ENCODE measurements at places on chromosomes 4 and X.
A peak's percentile ranks its signal among the peaks of the same experiment; 100 is the strongest.

DNA sequence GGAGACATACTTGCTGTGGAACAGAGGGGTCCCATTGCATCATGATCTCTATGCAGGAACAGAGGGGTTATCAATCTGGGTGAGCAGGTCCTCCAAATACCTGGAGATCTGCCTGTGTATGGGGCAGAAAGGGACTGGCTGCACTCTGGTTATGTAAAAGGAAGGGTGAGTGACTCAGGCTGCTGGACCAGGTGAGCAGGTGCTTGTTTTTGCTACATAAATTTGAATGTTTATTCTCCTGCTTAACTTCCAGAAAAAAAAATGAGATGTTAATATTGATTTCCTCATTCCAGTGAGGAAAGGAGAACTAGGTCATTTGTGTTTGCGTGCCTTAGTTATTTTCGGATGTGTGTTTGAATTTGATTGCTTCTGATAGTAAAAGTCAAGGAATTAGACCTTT, 225.8 kb upstream of the TRAM1L1 start:
- no peak overlapping the region for H3K27ac ChIP-seq
- no peaks in the 10 kb centered on the region for H3K36me3 ChIP-seq
- no peak overlapping the region for H3K4me3 ChIP-seq
- no peak for DNase-seq
- H3K4me1 ChIP-seq: no peaks in the 10 kb centered on the region

DNA sequence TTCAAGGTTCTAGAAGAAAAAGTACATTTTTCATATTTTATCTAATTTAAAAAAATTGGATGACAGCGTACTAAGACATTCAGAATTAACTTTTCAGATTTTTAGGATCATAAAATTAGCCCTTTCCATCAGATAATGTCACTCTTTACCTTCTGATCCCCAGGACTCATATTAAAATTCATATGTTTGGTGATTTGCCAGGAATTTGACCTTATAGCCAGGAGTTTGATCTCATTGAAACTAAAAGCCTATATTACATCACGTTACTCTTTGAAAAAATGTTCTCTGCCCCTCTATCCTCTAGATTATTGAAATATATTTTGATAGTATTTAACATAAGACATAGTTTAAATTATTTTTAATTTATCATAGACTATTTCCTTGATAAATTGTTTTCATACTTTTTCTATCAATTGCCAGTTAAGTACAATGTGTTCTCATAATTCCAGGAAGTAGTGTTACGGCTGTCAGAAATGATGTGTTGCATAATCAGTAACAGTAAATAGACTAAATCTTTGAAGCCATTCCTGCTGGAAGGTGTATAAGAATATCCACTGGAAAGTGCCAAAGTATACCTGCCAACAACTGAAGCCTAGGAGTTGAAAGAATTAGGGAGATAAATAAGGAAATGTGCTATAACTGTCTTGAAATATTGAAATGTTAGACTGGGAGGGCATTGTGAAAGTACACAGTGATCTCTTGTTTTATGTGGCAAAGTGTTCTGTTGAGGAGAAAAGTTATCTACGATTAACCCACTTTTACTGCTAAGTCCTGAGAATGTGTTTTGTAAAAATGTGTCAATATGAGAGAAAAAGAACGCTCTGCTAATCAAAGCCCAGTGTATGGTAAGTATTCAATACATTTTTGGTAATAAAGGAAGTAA, 32.9 kb upstream of the PDGFC start:
- no peak for DNase-seq
- H3K36me3 ChIP-seq: no peaks in the 10 kb centered on the region
- no peak overlapping the region for H3K4me3 ChIP-seq
- H3K27me3 ChIP-seq: no peaks in the 10 kb centered on the region
- H3K27ac ChIP-seq: no peak overlapping the region

GRCh38 chr4:105139646-105140045, 7.0 kb upstream of the TET2 start:
- H3K4me1 ChIP-seq: no peaks in the 10 kb centered on the region
- H3K36me3 ChIP-seq: no peaks in the 10 kb centered on the region
- no peak overlapping the region for H3K27ac ChIP-seq
- no peak for DNase-seq
- H3K4me3 ChIP-seq: no peak overlapping the region
- no peaks in the 10 kb centered on the region for H3K27me3 ChIP-seq

GRCh38 chr4:168917138-168917779, 92.8 kb downstream of the CBR4 start:
- H3K27ac ChIP-seq: no peak overlapping the region
- no peaks in the 10 kb centered on the region for H3K27me3 ChIP-seq
- no peak for DNase-seq

- peaks cover 37% of the 10 kb centered on the region for H3K27me3 ChIP-seq
- no peaks in the 10 kb centered on the region for H3K4me1 ChIP-seq
- H3K27ac ChIP-seq: no peak overlapping the region
- no peak for DNase-seq
- no peak overlapping the region for H3K4me3 ChIP-seq
- no peaks in the 10 kb centered on the region for H3K36me3 ChIP-seq
These were observed 59.0 kb upstream of the RAPGEF2 start for GRCh38 chr4:159043861-159044260.

GRCh38 chrX:151488677-151489076, 74.8 kb upstream of the PASD1 start:
- DNase-seq: no peak
- H3K27me3 ChIP-seq: peaks cover 5% of the 10 kb centered on the region
- no peak overlapping the region for H3K27ac ChIP-seq
- no peaks in the 10 kb centered on the region for H3K36me3 ChIP-seq

- H3K36me3 ChIP-seq: peaks cover 8% of the 10 kb centered on the region
- DNase-seq: no peak
- H3K27me3 ChIP-seq: peaks cover 69% of the 10 kb centered on the region
- peaks cover 12% of the 10 kb centered on the region for H3K4me1 ChIP-seq
- H3K4me3 ChIP-seq: no peak overlapping the region
These were observed 2.0 kb upstream of the FGF2 start for GRCh38 chr4:122824616-122825015.

- no peaks in the 10 kb centered on the region for H3K27me3 ChIP-seq
- H3K36me3 ChIP-seq: no peaks in the 10 kb centered on the region
- no peaks in the 10 kb centered on the region for H3K4me1 ChIP-seq
- H3K27ac ChIP-seq: peak overlapping the region; percentile 59
- no peak for DNase-seq
- no peak overlapping the region for H3K4me3 ChIP-seq
These were observed 108.4 kb upstream of the ZCCHC13 start for GRCh38 chrX:74195605-74196004.

- no peak overlapping the region for H3K27ac ChIP-seq
- no peaks in the 10 kb centered on the region for H3K4me1 ChIP-seq
- no peak for DNase-seq
These were observed 5.4 kb downstream of the HTRA3 start for GRCh38 chr4:8274765-8275547.

DNA sequence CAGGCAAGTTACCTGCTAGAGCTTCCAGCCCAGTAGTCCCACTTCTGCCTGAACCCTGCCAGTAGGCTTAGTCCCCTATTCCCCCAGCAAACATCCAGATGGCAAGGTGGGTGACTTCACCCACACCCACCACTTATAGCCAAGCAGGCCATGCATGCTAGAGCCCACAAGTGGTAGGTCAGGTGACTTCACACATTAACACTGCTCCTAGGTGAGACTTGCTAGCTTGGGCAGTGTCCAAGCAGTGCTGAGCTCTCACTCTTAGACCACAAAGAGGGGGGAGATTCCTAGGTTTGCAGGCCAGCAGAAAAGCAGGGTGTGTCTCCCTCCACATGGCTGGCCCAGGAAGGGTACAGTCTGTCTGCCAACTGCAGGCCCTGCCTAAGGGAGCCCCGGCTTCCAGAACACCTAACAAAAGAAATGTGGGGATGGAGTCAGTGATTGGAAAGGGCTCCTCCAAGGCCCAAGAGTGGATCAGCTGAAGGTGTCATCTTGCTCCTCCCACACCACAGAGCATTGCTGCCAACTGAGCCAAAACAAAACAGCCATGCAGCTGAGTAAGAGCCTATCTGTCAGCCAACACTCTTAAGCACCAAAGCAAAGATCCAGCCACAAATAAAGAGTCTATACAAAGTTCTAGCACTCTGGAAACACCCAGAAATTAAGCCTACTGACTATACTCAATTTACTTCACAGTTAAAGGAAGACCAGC, 158.1 kb upstream of the USP38 start:
- peaks cover 8% of the 10 kb centered on the region for H3K36me3 ChIP-seq
- H3K27ac ChIP-seq: no peak overlapping the region
- peaks cover 16% of the 10 kb centered on the region for H3K27me3 ChIP-seq
- no peaks in the 10 kb centered on the region for H3K4me1 ChIP-seq

- no peak overlapping the region for H3K27ac ChIP-seq
- no peak for DNase-seq
- no peaks in the 10 kb centered on the region for H3K36me3 ChIP-seq
- H3K4me3 ChIP-seq: no peak overlapping the region
- no peaks in the 10 kb centered on the region for H3K27me3 ChIP-seq
- no peaks in the 10 kb centered on the region for H3K4me1 ChIP-seq
These were observed 93.2 kb downstream of the IL1RAPL2 start for GRCh38 chrX:104659005-104659744.

- DNase-seq: no peak
- no peaks in the 10 kb centered on the region for H3K36me3 ChIP-seq
- no peaks in the 10 kb centered on the region for H3K4me1 ChIP-seq
- no peak overlapping the region for H3K4me3 ChIP-seq
These were observed 34.4 kb downstream of the GLRA3 start for GRCh38 chr4:174794543-174795094.

DNA sequence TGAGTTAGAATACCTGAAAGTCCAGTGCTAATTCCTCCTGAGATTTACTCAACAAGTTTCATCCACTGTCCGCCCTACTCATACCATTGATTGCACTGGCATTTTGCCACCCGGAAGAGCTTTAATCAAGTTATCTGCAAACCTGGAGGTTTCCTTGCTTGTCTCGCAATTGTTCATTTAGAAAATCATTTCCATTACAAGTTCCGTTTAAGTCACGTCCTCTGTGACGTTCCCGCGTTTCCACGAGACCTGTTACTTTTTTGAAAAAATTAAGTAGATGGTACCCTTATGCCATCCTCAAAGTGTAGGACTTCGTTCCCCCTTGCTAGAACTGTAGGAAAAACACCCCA, 761 bp upstream of the FRYL start:
- DNase-seq: peak; percentile 14
- H3K4me1 ChIP-seq: peaks cover 41% of the 10 kb centered on the region
- peak overlapping the region; percentile 92 for H3K4me3 ChIP-seq

- no peak overlapping the region for H3K27ac ChIP-seq
- H3K4me1 ChIP-seq: no peaks in the 10 kb centered on the region
- H3K27me3 ChIP-seq: no peaks in the 10 kb centered on the region
- no peak for DNase-seq
These were observed 87.4 kb upstream of the KCTD8 start for GRCh38 chr4:44535981-44536380.

- H3K4me3 ChIP-seq: no peak overlapping the region
- no peaks in the 10 kb centered on the region for H3K36me3 ChIP-seq
- peak; percentile 32 for DNase-seq
- peaks cover 12% of the 10 kb centered on the region for H3K4me1 ChIP-seq
- no peak overlapping the region for H3K27ac ChIP-seq
- H3K27me3 ChIP-seq: peaks cover 20% of the 10 kb centered on the region
These were observed 162.2 kb downstream of the DCHS2 start for GRCh38 chr4:154329268-154329868.

GRCh38 chr4:182384631-182385091, 141.5 kb downstream of the TENM3 start:
- H3K27me3 ChIP-seq: peaks cover 5% of the 10 kb centered on the region
- no peaks in the 10 kb centered on the region for H3K4me1 ChIP-seq

DNA sequence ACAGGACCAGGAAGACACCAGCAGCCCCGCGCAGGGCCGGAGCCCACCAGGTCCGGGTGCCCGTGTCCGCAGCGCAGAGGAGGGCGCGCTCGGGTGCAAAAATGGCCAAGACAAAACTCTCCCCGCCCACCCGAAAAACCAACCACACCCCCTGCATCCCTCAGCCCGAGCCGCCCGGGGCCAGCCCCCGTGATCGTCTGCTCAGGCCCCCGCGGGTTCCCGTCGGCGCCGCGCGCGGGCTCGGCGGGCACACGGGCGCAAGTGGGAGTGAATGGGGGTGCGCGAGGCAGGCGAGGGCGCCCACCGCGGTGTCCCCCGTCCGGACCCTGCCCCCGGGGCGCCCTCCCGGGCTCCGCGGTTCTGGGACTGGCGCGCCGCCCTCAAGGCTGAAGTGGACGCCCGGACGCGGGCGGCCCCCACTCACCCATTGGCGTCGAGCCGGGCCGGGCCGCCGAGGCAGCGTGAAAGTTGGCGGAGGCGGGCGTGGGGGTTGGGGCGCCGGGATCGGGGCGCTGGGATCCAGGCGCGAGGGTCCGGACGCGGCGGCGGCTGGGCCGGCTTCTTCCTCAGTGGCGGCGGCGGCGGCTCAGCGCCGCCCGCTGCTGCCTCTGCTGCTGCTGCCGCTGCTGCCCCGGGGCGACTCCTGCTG, 393 bp downstream of the SH3KBP1 start:
- DNase-seq: peak; percentile 52
- H3K4me3 ChIP-seq: peak overlapping the region; percentile 91
- peak overlapping the region; percentile 47 for H3K27ac ChIP-seq
- H3K36me3 ChIP-seq: peaks cover 4% of the 10 kb centered on the region

All from naive B cell (primary cell).